AG09309 (cell line): ENCODE measurements at places on chromosomes 4 and X.

DNA sequence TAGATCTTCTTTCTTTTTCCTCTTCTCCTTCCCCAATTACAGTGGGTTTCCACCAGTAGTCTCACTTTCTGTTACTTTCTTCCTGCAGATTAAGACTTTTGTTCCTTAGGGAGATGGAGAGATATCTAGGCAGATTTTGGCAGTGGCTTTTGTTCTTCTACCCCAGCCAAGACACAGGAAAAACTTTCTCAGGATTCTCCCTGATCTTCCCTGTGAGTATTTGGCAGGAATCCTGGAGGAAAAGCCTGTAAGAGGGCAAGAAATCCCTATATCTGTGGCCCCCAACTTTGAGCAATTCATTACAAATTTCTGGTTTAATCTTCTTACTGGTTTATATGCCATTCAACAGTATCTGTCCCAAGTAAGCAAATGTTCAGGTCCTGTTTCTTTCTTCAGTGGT lies 21.9 kb downstream of the SLC9A7 start:
- no peak for DNase-seq

DNA sequence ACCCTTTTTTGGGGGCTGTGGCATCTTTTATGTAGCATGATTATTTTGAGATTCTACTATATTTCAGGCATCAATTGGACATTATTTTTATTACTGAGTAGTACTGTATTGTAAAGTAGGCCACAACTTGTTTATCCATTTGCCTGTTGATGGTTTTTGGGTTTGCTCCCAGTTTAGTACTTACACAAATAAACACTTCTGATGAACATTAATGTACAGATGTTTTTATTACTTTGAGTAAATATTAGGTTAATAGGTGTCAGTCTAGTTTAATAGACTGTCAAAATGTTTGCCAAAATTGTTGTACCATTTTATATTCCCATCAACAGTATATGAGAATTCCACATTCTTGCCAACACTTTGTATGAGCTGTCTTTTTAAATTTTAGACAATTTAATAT lies 214.9 kb upstream of the MAD2L1 start:
- no peak for DNase-seq

- DNase-seq: no peak
Measured at GRCh38 chr4:17385403-17385802, 126.5 kb downstream of the QDPR start.

GRCh38 chr4:57763070-57763469 lies 652.9 kb upstream of the IGFBP7 start:
- no peak for DNase-seq

DNA sequence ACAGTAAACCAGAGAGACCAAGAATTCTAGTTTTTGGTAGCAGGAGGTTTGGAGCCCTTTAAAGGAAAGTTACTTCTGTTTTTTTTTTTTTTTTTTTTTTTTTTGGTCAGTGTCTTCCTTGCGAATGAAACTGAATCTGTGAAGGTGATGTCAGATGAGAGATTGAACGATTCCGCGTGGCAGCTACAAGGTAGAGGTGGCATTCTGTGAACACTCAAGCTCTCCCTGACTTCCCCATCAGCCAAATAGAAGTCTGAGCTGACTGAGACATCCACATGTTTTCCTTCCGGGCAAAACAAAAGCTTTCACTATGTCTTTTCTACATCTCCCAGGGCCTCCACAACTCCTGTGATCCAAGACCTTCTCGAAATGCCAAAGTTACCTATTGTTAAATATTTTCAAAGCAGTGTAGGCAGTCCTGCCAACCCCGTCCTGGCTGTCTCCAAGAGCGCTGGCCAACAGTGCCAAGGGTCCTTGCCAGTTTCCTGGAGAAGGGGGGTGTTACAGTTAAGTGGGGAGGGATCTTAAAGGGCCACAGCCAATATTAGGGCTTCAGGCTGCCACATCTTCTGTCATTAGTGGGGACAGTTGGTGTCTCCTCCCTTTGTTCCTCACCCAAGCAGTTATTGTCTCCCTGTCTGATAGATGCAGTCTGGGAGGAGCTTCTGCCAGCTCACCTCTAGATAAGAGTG lies 102.9 kb upstream of the SLC34A2 start:
- no peak for DNase-seq
